Caco-2 (cell line): ENCODE measurements at places on chromosomes 11 and 22.
A peak's percentile ranks its signal among the peaks of the same experiment; 100 is the strongest.

GRCh38 chr11:122521626-122522025 is 133.9 kb upstream of the UBASH3B start:
- H3K4me3 ChIP-seq, result no peak overlapping the region
- no peak overlapping the region for H3K27ac ChIP-seq
- no peaks in the 10 kb centered on the region for H3K36me3 ChIP-seq
- H3K27me3 ChIP-seq, result no peaks in the 10 kb centered on the region
- DNase-seq, result no peak
- H3K4me1 ChIP-seq, result no peaks in the 10 kb centered on the region

DNA sequence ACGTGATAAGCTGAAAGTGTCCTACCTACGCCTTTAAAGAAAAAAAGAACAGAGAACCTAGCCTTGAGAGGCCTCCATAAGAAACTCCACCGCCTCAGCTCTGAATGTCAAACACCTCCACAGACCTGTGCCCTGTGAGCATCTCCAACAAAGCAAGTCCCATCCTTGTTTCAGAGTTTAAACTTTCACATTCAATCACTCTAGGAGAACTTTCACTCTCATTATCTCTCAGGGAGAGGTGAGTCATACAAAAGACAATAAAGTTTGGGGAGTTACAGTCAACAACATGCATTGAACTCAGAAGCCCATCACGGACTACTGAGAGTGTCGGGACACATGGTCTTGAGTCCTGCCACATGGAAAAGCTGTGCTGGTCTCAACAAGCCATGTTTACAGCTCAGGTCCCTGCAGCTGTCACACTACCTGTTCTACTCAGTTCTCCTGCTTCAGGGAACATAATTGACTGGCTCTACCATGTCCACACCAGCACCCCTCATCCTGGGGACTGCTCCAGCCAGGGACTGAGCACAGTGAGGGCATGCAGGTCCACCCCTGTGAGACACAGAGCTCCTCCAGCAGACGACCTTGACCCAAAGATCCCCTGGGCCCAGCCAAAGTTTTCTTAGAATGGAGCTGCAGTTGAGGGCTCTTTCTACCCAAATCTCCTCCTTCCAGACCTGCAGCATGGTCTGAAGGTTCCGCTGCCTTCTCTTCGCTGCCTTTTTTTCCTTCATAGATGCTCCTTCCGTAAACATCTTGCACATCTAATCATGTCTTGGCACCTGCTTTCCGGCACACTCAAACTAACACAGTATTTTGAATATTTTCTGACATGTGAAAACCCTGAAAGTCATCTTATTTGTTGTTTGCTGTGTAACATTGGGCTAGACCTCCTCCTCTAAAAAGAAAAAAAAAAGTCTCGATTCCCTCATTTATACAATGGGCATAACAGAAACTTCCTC is 114.9 kb downstream of the ETS1 start:
- H3K36me3 ChIP-seq, result no peaks in the 10 kb centered on the region
- no peak overlapping the region for H3K27ac ChIP-seq
- no peaks in the 10 kb centered on the region for H3K27me3 ChIP-seq
- peaks cover 21% of the 10 kb centered on the region for H3K4me1 ChIP-seq
- no peak overlapping the region for H3K4me3 ChIP-seq

DNA sequence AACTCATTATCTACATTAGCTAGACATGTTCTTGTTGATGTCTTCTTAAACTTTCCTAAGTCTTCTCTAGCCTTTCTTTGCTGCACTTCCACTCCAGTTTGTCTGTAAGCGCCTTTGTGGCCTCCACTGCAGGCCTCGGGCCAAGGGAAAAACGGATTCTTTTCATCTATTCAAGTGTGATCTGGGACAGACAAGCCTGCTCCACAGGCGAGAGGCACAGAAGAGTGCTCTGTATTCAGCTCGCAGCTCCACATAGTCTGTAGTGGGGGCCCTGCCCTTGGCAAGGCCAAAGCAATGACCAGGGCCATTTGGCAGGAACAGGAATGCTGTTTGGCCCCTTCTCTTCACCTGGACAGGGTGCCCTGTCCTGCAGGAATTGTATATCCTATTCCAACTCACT is 84.1 kb upstream of the BARX2 start:
- H3K27me3 ChIP-seq, result no peaks in the 10 kb centered on the region
- no peaks in the 10 kb centered on the region for H3K36me3 ChIP-seq
- no peak for DNase-seq
- H3K4me3 ChIP-seq, result no peak overlapping the region
- H3K4me1 ChIP-seq, result peaks cover 73% of the 10 kb centered on the region
- no peak overlapping the region for H3K27ac ChIP-seq

- no peak for DNase-seq
- no peaks in the 10 kb centered on the region for H3K27me3 ChIP-seq
- no peak overlapping the region for H3K4me3 ChIP-seq
- H3K36me3 ChIP-seq, result no peaks in the 10 kb centered on the region
- H3K4me1 ChIP-seq, result peaks cover 6% of the 10 kb centered on the region; the same call in 1 of the 2 replicates
Observed at GRCh38 chr22:44424867-44425693, 73.0 kb downstream of the RTL6 start.

DNA sequence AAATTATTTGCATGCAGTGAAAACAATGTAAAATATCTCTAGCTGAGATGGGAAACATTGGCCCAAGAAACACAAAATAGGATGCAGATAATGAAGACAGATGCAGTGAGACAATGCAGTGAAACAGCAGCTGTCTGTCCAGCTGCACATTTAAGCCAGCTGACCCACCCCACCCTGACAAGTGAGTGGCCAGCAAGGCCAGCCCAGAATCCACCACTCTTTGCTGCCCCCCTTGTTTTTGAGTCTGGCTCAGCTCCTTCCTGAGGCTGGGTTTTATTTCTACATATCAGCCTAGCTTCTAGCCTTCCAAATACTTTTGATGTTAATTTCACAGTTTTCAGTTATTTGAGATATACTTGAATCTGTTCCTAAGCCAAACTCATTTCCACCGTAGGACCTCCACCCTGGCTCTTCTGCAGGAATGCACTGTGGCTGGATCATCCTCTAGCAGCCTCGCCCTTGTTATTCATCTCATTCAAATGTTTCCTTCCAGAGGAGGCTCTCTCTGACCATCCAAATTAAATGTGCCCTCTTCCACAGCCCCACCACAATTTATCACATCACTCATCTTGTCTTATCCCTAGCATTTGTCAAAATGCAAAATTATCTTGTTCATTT is 154.1 kb upstream of the POU2AF2 start:
- no peak for DNase-seq
- no peaks in the 10 kb centered on the region for H3K27me3 ChIP-seq
- H3K36me3 ChIP-seq, result no peaks in the 10 kb centered on the region
- no peak overlapping the region for H3K27ac ChIP-seq
- H3K4me3 ChIP-seq, result no peak overlapping the region

DNA sequence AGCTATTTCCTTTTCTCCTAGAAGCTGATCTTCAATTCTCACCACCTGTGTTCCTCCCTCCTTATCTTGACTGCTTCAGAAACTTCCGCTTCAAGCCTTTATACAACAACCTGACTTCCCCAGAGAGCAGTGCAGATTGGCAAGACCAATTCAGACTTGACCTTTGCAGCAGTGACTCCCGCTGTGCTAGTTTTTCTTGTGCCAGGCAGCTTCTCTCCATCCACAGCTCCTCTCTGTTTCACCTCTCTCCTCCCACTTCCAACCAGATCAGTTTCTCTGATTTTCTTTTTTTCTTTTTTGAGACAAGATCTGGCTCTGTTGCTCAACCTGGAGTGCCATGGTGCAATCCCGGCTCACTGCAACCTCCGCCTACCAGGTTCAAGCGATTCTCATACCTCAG is 74.3 kb downstream of the GRAMD1B start:
- H3K27ac ChIP-seq, result no peak overlapping the region
- DNase-seq, result no peak
- H3K4me3 ChIP-seq, result no peak overlapping the region
- no peaks in the 10 kb centered on the region for H3K4me1 ChIP-seq

GRCh38 chr22:24410110-24410856 is 17.1 kb upstream of the ADORA2A start:
- H3K36me3 ChIP-seq, result no peaks in the 10 kb centered on the region
- H3K4me3 ChIP-seq, result no peak overlapping the region
- no peaks in the 10 kb centered on the region for H3K27me3 ChIP-seq
- no peaks in the 10 kb centered on the region for H3K4me1 ChIP-seq
- DNase-seq, result no peak

DNA sequence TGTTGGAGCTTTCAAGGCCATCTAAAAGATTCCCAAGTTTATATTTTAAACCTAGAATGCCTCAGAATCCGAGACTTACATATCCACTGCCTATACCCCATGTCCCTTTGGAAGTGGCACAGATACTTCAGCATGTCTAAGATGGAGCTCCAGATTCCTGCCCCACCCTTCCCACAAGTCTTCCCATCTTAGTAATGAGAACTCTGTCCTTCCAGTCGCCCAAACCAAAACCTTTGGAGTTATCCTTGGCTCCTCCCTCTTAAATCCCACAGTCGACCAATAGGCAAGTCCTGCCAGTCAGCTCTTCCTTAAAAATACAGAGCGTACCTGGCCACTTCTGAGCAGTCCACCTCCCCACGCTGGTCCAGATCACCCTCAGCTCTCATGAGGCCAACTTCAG is 4.3 kb downstream of the POLD4 start:
- H3K36me3 ChIP-seq, result no peaks in the 10 kb centered on the region
- peak overlapping the region; percentile 28 for H3K27ac ChIP-seq
- H3K4me1 ChIP-seq, result peaks cover 43% of the 10 kb centered on the region
- no peaks in the 10 kb centered on the region for H3K27me3 ChIP-seq

- H3K27ac ChIP-seq, result no peak overlapping the region
- no peak overlapping the region for H3K4me3 ChIP-seq
- no peaks in the 10 kb centered on the region; the same call in 1 of the 2 replicates for H3K36me3 ChIP-seq
- no peak for DNase-seq
- no peaks in the 10 kb centered on the region for H3K4me1 ChIP-seq
Observed at GRCh38 chr11:94895451-94895850, 77.9 kb downstream of the CWC15 start.

GRCh38 chr11:86916330-86916729 is 38.9 kb downstream of the FZD4 start:
- no peaks in the 10 kb centered on the region for H3K27me3 ChIP-seq
- H3K27ac ChIP-seq, result peak overlapping the region; percentile 33
- no peak for DNase-seq
- H3K4me3 ChIP-seq, result no peak overlapping the region
